ENCODE measurements at places on chromosomes 16 and 17. TPM values are rescaled to one million over a fixed set of nuclear protein-coding genes. Genes with fewer than 3 reads are reported as not detected.

PRAC1 gene
- total RNA-seq: not detected

SECTM1 gene
- total RNA-seq: 0.07 TPM

RNF112 gene
- total RNA-seq: not detected

ASB16 gene
- total RNA-seq: not detected

SHISA6 gene
- total RNA-seq: 0.55 TPM

NPIPA2 gene
- total RNA-seq: not detected

SLC5A11 gene
- not detected for total RNA-seq

NPIPB4 gene
- 19.8 TPM for total RNA-seq

SLC2A4 gene
- total RNA-seq: 0.38 TPM

OTOP2 gene
- not detected for total RNA-seq

DNA sequence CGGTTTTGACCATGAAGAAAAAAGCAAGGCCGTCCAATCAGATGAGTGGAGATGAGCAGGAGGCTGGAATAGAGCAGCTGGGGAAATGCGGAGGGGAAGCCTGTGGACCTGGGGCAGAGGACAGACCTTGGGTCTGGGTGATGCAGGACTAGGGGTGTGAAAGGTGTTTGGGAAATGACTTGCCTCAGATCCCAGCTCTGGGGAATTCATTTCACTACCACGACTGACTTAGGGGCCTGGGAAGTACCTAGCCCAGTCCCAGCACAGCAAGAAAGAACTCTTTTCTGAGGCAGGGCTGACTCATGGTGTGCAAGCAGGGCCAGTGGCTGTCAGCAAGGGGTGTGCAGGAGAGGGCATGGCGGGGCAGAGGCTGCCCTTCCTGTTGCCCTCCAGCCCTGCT is 14.8 kb downstream of the DNAI2 start:
- no peak for DNase-seq

DNA sequence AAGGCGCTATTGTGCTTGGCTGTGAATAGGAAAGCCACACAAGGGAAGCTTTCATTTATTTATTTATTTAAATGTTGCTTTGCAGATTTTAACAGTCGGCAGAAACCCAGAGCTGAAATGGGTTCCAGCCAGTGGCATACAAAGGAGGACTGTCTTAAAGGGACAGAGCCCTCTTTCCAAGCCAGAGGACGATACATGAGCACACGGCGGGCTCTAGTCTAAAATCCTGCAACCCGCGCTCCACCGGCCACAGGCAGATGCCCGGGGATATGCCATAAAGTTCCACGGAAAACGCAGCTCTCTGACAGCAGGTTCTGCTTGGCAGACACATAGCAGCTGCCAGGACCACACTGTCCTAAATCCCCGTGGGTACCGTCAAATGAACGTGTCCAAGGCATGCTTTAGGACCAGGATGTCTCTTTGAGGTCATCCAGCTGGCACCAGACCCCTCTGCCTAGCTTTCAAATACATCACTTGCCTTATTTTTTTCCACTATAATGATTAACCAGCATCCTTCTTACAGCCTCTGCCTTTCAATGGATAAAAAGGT is 64.6 kb downstream of the CYTH1 start:
- no peak for DNase-seq

- no peak for DNase-seq
Observed at GRCh38 chr16:11478431-11479119, 108.1 kb downstream of the LITAF start.

GRCh38 chr16:85982563-85982939 is 83.6 kb downstream of the IRF8 start:
- DNase-seq: no peak

- DNase-seq: no peak
Observed at GRCh38 chr16:51919736-51920135, 627.2 kb downstream of the TOX3 start.

- DNase-seq: no peak
Observed at GRCh38 chr16:77085981-77086380, 105.0 kb upstream of the MON1B start.

DNA sequence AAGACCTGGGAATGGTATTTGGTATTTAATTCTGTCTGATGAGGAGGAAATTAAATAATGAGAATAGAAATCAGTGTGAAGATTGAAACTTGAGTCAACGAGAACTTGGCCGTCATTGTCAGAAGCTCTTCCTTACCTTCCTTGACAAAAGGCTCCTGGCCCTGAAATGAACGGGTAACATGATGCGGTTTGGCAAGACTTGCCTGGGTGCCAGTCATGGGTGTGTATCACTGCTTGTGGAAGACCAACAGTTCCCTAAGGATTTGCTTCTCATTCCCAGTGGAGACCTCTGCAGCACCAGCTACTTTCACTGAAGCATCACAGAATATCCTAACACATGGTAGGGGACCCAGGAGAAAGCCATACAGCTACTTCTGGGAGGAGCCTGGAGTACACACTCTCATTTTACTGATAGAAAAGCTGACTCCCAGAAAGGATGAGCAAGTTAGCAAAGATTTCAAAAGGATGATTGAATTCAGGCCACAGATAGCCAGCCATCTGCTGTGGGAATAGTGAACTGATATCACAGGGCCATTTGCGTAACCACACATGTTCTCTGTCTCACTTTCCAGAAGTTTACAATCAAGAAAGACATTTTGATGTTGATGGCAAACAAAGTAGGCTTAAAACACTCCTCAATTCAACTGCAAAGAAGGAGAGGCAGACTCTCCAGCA is 258.1 kb upstream of the SALL1 start:
- DNase-seq: no peak

GRCh38 chr17:78787444-78787843 is 5.4 kb upstream of the CYTH1 start:
- no peak for DNase-seq

DNA sequence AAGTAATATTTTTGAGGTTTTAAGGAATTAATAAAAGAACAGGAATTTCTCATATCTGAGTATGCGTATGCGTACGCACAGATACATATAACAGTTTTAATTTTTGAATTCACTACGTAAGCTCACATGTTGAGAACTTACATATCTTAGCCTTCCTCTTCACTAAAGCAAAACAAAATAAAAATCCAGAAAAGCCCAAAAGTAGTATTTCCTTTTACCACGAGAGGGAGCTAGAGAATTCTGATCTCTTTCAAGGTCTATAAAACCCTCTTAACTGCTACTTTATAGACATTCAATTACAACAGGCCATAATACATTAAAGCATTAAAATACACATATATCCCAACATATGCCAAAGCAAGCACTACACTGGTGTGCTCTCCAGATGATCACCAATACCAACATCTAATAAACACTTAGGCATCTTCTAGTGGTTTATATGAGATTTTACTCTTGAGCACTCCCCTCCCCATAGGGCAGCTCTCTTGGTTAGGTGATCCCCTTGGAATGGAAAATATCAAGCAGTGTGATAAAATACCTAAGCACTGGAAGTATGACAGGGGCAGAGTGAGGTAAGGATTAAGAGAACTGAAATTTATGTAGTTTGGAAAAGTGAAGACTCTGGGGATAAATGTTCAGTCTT is 94.0 kb downstream of the SKAP1 start:
- DNase-seq: no peak

- DNase-seq: no peak
Observed at GRCh38 chr16:23013484-23013883, 135.8 kb downstream of the USP31 start.

- DNase-seq: no peak
Observed at GRCh38 chr17:2191227-2191626, 112.4 kb downstream of the SMG6 start.

GRCh38 chr17:41467561-41467960 is 375 bp upstream of the KRT32 start:
- DNase-seq: no peak

DNA sequence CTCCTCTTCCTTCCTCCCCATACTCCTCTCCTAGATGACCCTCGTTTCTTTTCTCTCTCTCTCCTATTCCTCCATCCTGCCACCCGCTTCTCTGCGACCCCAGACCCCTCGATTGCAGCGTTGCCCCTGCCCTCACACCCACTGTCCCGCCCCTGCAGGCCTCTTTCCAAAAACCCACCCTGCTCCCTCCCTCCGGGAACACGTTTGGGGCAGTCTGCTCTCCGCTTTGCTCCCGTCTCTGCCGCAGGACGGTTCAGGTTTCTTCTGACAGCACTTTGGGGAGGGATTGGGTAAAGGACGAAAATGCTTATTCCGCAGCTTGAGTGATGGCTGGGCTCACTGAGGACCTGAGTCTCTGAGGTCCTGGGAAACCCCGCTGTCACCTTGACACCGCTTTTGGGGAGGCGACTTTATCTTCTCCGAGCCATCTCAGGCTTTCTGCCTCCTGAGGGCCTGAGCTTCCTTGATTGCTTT is 690 bp downstream of the NDE1 start:
- no peak for DNase-seq

GRCh38 chr17:4110152-4110551 is 32.7 kb downstream of the ZZEF1 start:
- DNase-seq: no peak

GRCh38 chr17:19569785-19570543 is 36.3 kb downstream of the SLC47A1 start:
- no peak for DNase-seq

DNA sequence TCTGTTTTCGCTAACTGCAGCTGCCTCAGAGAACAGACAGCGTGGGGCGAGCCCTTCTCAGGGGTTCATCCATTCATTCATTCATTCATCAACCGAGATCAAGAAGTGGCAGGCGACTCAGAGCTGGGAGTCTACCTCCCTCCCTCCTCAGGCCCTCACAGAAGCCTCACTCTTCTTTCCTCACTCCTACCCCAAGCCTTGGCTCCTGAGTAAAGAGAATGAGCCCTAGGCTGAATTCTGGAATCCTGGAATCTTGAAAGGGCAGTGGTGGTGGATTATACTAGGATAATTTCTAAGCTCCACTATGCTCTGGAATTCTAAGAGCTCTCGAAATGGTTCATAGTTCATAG is 2.3 kb upstream of the DLX3 start:
- no peak for DNase-seq

DNA sequence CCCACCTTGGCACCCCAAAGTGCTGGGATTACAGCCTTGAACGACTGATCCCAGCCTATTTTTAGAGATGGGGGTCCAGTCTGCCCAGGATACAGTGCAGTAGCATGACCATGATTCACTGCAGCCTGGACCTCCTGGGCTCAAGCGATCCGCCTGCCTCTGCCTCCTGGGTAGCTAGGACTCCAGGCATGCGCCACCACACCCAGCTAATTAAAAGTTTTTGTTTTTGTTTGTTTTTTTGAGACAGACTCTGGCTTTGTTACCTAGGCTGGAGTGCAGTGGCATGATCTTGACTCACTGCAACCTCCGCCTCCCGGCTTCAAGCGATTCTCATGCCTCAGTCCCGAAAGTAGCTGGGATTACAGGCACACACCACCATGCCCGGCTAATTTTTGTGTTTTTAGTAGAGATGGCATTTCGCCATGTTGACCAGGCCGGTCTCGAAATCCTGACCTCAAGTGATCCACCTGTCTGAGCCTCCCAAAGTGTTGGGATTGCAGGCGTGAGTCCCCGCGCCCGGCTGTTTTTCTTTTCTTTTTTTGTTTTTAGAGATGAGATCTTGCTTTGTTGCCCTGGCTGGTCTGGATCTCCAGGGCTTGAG is 2.3 kb upstream of the PAFAH1B1 start:
- no peak for DNase-seq

DNA sequence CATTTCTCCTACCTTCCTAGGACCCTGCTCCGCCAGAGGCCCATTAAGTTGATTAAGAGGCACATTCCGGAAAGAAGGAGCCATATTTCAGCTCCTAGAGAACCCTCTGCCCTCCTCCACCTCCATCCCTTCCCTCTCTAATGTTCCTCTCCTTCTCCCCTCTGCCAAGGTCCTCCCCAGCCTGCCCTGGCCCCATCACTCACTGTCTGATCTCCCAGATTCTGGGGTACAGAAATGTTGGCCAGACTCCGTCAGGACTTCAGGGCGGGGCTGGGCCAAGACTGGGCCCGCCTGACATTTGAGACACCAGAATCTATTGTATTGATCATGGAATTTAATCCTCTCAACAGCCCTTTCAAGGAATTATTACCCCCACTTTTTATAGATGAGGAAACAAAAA is 136.1 kb downstream of the TMEM132E start:
- DNase-seq: no peak

- DNase-seq: no peak
Observed at GRCh38 chr17:44687756-44688155, 1.8 kb downstream of the CCDC43 start.

GRCh38 chr17:29005936-29006511 is at the start of gene SEZ6:
TSS of gene SEZ6 (minus strand) at chr17:29006033. CDS start at chr17:29005869, 164 bp downstream.
- DNase-seq: no peak

- DNase-seq: no peak
Observed at GRCh38 chr17:17782523-17783115, 54.2 kb downstream of the SREBF1 start.

DNA sequence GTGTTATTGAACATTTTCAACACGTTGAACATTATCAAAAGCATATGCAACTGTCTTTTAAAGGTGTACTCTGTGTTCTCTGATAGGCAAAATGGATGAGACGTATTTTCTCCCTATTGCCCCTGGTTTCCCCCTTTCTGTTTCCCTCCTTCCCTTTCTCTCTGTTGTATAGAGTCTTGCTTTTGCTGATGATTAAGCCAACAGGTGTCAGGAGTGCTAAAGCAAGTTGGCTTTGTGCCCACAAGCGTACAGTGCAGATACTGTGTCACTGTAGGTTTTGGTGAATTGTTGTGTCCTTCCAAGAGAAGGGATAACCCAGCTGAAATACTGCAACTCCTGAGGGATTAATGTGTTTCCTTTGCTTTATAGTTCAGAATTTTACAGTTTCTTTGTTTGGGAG is 74.4 kb downstream of the COX10 start:
- DNase-seq: no peak

GRCh38 chr17:47276868-47277267 is 23.2 kb downstream of the ITGB3 start:
- DNase-seq: no peak

GRCh38 chr17:77811521-77811920 is 147.0 kb upstream of the TNRC6C start:
- no peak for DNase-seq

DNA sequence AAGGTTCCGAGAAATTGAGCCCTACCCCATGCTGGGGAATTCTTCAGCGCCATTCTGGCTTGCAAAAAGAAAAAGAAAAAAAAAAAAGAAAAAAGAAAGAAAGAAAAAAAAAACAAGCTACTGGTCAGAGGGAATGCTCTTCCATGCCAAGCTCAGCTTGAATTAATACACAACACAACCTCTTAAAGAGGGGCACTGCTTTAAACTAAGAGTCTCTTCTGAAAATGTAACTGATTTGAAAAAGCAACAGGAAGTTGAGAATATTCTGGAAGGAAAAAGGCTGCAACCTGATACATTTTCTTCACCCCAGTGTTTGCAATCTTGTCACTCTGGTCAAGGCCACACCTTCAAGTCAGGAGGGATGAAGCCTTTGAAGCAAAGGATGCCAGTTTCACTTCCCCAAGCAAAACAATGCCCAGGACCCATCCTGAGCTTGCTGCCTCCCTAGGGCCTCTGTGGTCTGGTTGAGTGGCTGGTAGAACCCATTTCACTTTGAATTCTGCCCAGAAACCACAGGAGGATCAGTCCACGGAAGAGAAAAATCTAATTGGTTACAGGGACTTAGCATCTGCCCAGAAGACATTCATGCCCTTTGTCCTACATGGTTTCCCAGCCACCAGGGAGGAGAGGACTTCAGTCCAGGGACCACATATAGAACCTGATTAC is 389.7 kb downstream of the SOX9 start:
- DNase-seq: no peak

- DNase-seq: no peak
Observed at GRCh38 chr17:72122765-72123529, 2.1 kb downstream of the SOX9 start.

All from kidney epithelial cell (primary cell).